Aorta (tissue), 5 donors: ENCODE measurements at places on chromosomes 12 and 14. TPM values are rescaled to one million over a fixed set of nuclear protein-coding genes. Genes with fewer than 3 reads are reported as not detected.

GRCh38 chr12:62581288-62582064 is 114.8 kb downstream of the MON2 start:
- no peak for DNase-seq
- H3K36me3 ChIP-seq = no peaks in the 10 kb centered on the region
- no peaks in the 10 kb centered on the region for H3K4me1 ChIP-seq

DNA sequence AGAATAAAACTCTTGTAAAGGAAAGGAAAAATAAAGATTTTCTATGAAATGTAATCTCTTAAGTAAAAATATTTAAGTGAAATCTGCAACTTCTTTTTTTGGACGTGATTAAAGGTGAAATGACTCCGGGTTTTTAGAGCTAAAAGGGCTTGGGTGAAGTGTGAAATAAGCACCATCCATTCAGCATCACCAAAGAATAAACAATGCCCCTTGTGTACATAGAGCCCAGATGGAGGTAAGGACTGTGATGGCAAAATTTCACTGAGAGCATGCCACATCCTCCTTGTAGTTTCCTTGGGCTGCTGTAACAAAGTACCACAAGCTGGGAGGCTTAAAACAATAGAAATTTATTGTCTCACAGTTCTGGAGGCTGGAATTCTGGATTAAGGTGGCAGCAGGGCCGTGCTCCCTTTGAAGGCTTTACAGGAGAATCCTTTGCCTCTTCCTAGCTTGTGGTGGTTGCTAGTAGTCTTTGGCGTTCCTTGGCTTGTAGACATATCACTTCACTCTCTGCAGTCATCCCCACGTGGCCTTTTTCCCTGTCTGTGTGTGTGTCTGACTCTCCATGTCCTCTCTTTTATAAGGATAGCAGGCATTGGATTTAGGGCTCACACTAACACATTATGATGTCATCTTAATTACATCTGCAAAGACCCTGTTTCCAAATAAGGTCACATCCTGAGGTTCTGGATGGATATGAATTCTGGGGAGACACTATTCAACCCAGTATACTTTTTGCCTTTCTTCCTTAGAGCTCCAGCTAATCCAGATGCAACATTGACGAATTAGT is 24.2 kb downstream of the ZNF664 start:
- no peak overlapping the region for H3K4me3 ChIP-seq
- no peaks in the 10 kb centered on the region for H3K4me1 ChIP-seq
- H3K36me3 ChIP-seq = peaks cover 4% of the 10 kb centered on the region

The CLEC6A gene
- not detected for total RNA-seq

- H3K4me1 ChIP-seq = no peaks in the 10 kb centered on the region
- DNase-seq = no peak
- H3K4me3 ChIP-seq = no peak overlapping the region
- H3K36me3 ChIP-seq = peaks cover 2% of the 10 kb centered on the region
Measured at GRCh38 chr14:39467889-39468524, 35.8 kb upstream of the FBXO33 start.
